ENCODE measurements at places on chromosomes 3 and 15.

DNA sequence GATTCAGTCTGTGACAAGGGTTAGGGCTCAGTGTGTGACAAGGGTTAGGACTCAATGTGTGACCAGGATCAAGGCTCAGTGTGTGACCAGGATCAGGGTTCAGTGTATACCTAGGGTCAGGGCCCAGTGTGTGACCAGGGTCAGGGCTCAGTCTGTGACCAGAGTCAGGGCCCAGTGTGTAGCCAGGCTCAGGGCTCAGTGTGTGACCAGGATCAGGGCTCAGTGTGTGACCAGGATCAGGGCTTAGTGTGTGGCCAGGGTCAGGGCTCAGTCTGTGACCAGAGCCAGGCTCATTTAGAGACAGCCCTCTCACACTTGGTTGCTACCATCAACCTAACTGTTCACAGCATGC is 24.2 kb downstream of the LOXL1 start:
- DNase-seq = no peak

GRCh38 chr3:175208326-175208725 is 349.2 kb downstream of the NAALADL2 start:
- DNase-seq = no peak

- no peak for DNase-seq
These were observed 533 bp upstream of the OCA2 start for GRCh38 chr15:28099555-28100140.

DNA sequence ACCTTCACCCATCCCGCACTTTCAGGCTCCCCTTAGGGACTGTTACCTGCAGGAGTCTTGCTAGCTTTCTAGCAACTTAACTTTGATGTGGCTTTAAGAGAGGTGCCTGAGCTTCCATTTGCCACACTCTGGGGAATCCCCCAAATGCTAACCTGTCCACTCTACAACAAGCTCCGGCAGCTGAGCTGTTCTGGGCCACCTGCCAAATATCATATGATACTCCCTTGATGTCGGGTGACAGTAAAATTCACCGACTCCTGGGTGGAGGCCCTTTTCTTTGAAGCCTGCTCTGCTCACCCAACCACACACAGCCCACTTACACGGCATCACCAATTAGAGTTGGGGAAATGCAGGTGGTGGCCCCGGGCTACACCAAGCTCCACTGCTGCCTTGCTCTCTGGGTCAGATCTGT is 38.0 kb upstream of the XCR1 start:
- DNase-seq = peak; percentile 73

- DNase-seq = no peak
These were observed 37.7 kb upstream of the MRPS22 start for GRCh38 chr3:139306078-139306477.

GRCh38 chr15:63565536-63566186 is 31.5 kb upstream of the FBXL22 start:
- DNase-seq = no peak

DNA sequence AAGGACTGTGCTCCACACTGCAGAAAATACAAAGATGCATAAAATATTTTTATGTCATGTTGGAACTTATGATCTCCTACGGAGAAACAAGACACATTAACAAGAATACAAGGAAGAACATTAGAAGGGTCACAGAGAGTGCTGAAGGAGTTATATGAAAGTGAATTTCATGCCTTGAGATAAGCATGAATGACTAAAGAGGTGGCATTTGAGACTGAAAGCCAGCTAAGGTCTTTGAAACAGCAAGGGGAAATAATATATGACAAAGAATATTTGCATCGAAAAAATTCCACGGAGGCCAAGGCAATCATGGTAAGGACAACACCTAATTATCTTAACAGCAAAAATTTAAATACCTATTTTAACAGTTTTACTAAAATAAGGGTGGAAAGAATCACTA is 12.5 kb downstream of the GSK3B start:
- DNase-seq = no peak

DNA sequence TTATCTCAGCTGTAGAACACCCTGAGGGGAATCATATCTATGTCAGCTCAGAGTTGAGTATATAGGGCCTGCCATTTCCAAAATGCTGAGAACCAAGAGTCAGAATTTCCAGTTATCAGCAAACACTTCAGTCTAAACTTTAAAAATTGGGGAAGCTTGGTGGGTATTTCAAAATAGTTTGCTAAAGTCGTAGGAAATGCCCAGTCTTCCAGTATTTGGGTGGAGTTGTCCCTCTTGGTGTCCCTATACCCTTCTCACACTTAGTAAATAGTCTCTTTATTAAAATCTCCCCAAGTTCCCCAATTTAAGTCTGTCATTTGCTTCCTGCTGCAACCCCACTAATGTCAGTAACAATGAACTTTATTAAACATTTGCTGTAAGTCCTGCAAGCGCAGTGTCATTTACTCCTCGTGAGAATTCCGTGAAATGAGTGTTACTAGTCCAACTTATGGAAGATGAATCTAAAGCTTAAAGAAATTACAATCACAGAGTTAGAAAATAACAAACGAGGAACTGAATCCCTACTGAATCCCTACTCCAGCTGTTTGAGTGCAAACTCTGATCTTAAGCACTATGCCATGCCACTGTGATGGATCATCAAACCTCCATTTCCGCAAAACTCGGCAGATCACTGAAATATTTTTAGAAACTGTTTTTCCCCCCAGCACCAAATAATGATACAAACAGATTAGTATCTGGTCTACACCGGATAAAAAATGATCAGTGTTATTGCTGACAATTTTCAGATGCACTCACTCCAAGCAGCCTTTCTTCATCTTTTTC is 341.7 kb upstream of the PROK2 start:
- DNase-seq = no peak

GRCh38 chr3:132536442-132537153 is 60.5 kb upstream of the ACKR4 start:
- no peak for DNase-seq

DNA sequence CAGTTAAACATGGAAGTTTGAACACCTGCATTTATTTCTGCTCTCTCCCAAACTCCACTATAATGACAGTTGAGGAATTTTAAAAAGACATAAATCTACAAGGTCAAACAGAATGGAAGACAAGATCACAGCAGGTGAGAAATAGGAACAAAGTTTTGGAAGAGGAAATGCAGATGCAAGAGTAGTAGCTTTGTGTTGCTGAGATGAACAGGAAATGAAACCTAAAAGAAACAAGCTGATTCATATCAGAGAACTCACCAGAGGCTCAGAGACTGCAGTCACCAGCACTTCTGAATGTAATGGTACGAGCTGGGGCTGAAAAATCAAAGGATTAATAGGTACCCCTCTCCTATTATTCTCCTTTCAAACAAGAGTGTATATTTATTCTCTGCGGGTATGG is 459.9 kb downstream of the RAP2B start:
- no peak for DNase-seq

- DNase-seq = no peak
These were observed 143.4 kb downstream of the WNT5A start for GRCh38 chr3:55343486-55344357.

- no peak for DNase-seq
These were observed 141.5 kb upstream of the TBL1XR1 start for GRCh38 chr3:177338697-177339219.

DNA sequence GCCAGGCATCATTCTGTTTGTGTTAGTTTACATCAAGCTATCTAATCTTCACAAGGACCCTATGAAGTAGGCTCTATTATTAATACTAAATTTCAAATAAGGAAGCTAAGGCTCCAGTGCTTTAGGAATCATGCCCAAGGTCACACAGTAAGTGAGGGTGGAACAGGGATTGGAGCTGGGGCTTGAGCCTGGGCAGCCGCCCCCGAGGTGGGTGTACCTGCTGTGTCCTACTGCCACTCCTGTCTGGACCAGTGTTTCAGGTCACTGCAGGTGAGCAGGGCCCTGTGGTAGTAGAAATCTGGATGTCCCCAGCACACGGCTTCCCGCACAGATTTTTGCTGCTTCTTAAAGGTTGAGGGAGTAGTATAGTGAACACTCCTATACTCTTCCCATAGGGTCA is 6.5 kb downstream of the KLF13 start:
- no peak for DNase-seq

- DNase-seq = peak; percentile 93
These were observed 14.4 kb upstream of the TKT start for GRCh38 chr3:53269888-53270880.

GRCh38 chr3:126607214-126607908 is 47.6 kb downstream of the TXNRD3 start:
- no peak for DNase-seq

- DNase-seq = no peak
These were observed 203.7 kb upstream of the UMPS start for GRCh38 chr3:124526601-124527000.

DNA sequence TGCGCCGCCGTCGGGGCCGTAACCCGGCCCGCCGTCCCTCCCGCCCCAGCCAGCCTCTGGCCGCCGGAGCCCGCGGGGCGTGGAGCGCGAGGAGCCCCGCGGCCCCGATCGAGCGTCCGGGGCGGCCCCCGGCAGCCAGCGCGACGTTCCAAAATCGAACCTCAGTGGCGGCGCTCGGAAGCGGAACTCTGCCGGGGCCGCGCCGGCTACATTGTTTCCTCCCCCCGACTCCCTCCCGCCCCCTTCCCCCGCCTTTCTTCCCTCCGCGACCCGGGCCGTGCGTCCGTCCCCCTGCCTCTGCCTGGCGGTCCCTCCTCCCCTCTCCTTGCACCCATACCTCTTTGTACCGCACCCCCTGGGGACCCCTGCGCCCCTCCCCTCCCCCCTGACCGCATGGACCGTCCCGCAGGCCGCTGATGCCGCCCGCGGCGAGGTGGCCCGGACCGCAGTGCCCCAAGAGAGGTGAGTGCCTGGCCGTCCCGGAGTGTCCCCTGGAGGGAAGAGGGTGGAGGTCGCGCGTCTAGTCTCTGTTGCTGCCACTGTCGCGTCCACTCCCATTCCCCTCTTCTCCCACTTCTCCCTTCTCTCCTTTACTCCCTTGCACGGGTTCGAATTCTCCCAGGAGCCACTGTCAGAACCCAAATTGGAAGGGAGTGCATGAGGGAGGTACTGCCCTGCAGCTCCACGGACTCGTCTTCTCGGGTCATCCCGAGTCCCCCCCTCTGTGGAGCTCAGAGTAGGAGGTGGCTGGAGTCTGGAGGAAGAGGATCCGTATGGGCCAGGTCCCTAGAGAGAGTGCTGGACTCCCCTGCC is 585 bp downstream of the CSK start:
- no peak for DNase-seq

- no peak for DNase-seq
These were observed 5.0 kb upstream of the CD276 start for GRCh38 chr15:73679180-73679579.

DNA sequence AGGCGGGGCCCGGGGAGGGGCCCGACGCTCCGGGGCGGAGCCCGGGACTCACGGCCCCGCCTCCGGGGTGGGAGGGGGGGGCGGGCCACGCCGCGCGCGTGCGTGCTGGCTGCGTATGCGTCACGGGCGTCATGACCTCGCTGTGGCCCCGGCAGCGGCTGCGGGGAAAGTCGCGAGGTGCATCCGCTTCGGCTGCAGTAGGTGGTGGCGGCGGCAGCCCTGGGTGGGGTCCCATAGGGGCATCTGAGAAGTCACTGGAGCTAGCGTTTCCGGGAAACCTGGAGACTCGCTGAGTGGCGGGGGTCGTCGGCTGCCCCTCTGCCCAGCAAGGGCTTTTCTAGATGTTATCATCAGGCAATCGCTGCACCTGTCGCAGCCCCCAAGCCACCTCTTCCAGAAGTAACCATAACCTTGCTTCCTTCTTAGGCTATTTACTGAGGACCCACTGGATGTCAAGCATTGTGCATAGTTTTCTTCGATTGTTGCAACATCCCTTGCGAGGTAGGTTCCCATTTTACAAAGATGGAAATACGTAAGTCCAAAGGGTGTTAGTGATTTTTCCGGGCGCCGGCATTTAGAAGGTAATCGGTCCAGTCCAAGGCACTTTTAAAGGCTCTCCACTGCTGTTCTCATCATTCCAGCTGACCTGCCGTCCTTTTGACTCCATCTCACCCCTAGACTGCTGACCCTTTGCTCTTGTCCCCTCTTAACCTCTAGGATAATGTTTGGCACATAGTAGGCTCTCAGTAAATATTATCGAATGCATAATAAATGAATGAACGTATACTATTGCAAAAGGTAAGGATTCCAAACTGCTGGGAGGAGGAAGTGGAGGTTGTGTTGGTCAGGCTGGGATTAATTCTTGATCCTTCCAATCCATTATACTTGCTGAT is at the start of gene GDPGP1:
TSS of gene GDPGP1 (plus strand) at position 114 of the 893 bp plus-strand sequence. CDS start 6,700 bp downstream, outside the sequence.
- no peak for DNase-seq

DNA sequence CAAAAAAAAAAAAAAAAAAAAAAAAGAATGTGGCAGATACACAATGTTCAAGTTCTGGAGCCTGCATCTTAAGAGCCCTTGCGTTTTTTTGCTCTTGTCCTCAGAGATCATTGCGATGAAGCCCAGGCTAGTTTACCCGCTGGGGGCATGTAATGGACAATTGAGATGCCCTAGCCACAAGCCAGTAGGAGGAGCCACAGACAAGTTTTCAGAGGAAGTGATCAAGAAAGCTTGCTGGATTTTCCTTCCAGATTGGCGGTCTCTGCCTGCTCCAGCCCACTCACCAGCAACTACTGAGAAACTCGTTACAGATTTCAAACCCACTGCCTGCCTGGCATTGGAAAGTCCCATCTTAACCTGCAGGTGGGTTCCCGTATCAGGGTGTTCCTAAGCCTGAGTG is 192.1 kb upstream of the EOMES start:
- no peak for DNase-seq

DNA sequence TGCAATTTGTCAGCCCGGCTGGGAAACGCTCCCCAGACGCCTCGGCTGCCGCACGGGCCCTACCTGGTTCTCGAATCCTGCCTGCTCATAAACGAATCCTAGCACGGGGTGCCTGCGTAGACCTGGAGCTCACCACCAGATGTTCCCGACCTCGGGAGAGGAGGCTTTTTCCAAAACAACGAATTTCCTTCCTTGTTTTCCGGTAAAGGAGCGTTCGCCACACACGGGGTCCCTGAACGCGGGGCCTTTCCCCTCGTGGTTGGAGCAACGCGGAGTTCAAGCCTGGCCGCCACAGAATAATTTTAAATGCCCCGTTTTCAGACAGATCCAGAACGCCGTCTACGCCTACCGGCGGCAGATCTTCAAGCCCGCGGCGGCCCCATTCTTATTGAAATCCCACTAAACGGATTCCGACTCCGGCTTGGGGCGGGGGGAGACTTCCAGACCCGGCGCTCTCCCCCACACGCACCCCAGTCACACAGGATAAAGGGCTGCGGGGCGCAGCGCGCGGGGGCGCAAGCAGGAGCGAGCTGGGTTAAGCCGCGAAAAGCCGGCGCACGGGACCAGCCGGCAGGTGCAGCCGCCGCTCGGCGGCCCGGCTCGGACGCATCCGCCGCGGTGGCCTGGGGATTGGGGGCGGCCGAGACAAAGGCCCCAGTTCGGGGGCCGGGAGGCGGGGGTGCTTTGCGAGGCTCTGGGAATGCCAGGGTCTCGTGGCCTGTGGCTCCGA is 895 bp downstream of the GATA2 start:
- no peak for DNase-seq

All from SHP77 treated with DMSO at 0.1 percent for 48 hours (cell line).